ENCODE measurements at places on chromosomes 6 and 20.

- DNase-seq = no peak
These were observed 213.0 kb upstream of the DTNBP1 start for GRCh38 chr6:15875797-15876196.

GRCh38 chr6:113381959-113382358 lies 475.2 kb upstream of the MARCKS start:
- no peak for DNase-seq

DNA sequence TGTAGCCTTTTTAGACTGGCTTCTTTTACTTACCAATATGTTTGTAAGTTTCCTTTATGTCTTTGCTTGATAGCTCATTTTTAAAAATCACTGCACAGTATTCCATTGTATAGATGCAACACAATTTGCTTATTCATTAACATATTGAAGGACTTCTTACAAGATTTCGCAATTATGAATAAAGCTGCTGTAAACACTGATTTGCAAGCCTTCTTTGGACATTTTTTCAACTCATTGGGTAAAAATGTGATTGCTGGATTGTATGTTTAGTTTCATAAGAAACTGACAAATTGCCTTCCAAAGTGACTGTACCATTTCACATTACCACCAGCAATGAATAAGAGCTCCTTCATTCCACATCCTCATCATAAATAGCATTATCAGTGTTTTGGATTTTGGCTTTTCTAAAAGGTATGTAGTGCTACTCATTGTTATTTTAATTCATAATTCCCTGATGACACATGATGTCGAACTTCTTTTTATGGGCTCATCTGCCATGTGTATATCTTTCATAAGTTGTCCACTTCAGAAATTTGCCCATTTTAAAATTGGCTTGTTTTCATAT lies 80.7 kb downstream of the TFAP2B start:
- DNase-seq = no peak

DNA sequence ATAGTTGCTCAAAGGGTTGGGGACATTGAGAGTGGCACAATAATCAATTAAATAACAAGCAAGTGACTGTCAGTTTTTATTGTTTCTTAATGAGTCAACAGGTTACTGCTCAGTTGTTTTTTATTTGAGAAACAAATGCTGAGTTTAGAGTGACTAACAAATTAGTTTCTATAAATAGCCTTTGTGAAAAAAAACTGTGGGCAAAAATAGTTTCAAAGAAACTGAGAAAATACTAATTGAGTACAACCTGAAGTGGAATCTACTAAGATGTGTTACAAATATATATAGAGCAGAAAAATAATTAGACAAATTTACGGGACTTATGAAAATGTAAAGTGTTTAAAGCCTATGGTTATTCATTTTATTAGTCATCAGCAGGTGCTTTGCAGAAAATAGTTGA lies 22.3 kb downstream of the BEND6 start:
- DNase-seq = no peak

GRCh38 chr6:78829407-78829806 lies 37.9 kb upstream of the IRAK1BP1 start:
- no peak for DNase-seq

DNA sequence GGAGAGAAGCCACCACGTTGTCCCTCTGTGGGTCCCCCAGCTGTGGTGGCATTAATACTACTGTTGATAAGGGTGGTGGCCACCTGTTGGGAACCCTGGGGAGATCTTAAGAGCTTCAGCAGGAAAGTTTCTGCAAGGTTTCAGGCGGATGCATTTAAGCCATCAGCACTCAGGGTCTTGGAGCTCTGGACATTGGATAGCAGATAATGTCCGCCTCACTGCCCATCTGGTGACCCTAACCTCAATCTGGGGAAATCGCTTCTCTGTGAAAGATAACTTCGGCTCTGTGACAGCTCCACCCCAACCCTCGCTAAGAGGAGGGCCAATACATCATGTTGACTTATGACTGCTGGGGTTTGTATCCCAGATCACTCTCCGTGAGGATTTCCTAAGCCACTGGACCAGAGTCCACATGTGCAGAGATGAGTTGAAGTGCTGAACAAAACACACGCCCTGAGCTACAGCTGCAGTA lies 92.9 kb downstream of the FOXC1 start:
- no peak for DNase-seq

DNA sequence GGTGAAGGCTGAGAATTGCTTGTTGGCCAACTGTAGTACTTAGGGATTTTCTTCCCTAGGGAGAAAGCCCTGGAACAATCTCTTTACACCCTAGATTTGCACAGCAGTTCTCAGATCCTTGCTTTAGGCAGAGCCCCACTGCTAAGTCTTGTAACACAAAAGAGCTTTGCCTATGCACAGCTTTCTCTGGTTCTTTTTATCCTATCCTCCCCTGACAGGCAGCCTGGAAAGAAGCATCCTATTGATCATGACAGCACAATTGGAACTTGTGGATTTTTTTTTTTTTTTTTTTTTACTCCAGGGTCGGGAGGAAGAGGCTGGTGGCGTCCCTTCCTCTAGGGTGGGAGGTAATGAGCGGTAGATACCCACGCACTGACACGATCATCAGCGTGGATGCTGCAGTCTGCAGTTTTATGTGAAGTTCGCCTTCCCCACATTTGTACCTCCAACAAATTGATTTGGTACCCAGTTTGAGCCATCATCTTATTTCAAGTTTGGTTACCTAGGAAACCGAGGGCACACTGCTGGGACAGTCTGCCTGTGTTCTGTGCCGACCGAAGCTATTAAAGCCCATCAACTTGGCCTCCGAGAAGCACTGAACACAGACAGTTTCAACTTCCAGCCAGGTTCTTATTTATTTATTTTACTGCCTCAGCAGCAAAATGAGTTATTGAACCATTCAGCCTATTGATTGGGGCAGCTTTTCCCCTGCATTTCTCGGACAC lies 110.1 kb downstream of the NRN1 start:
- DNase-seq = no peak

All from activated naive CD8-positive, alpha-beta T cell treated with anti-CD3 and anti-CD28 coated beads, Interleukin-2, amount 50 U/mL, for 24 hours (primary cell).